ENCODE measurements at places on chromosomes 7 and 10. TPM values are rescaled to one million over a fixed set of nuclear protein-coding genes. Genes with fewer than 3 reads are reported as not detected.
A peak's percentile ranks its signal among the peaks of the same experiment; 100 is the strongest.

HOXA6 gene
- total RNA-seq: 15.8 TPM

DNA sequence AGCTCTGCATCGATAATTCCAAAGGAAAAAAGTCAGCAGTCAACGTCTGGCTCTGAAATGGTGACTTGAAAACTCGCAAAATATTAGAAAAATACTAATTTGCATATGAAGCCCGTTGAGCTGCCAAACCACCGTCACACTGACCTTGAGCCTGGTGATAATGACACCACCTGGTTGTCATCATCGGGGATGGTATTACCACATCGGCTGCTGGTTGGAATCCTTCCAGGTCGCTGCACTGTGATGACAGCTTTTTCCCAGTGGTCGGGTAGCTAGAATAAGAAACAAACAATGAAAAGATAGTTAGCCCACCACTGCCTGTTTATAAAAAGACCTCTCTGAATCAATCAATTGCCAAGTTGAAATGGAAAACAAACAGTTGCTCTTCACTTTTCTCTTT is 41.6 kb downstream of the LAMB1 start:
- no peak for DNase-seq

- DNase-seq: no peak
Measured at GRCh38 chr7:140084972-140085371, 22.2 kb upstream of the PARP12 start.

GPR26 gene
- not detected for total RNA-seq

TAF5 gene
- 4.7 TPM for total RNA-seq

ABCB1 gene
- total RNA-seq: 21.0 TPM

DNA sequence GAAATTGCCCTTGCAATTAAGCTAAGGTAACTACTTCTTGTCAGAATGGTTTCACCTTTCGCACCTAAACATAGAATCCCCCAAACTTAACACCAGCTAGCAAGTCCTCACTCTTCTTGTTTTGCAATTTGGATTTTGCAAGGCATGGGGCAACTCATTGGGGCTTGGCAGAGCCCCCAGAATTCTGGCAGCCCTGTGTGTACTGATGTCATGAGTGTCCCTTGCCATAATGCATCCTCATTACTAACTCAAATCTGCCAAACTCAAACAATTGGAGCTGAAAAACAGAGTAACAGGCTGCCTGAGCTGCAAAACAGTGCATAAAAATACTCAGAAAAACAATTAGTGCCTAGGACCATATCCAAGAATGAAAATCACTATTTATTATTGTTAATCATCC is 7.9 kb upstream of the XPNPEP1 start:
- no peak for DNase-seq

DNA sequence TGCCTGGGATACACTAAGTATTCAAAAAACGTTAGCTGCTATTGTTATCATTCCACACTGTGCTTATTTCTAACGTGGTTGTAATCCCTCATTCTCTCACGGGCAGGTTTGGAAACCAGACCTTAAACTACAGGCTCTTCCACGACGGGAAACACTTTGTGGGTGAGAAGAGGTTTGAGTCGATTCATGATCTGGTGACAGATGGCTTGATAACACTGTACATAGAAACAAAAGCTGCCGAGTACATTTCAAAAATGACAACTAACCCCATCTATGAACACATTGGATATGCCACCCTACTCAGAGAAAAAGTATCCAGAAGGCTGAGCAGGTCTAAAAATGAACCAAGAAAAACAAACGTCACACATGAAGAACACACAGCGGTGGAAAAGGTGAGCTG is 163.2 kb upstream of the PRR15 start:
- DNase-seq: no peak

ZNF488 gene
- total RNA-seq: 0.71 TPM

GRCh38 chr7:128154504-128154903 is 86.6 kb upstream of the LEP start:
- no peak for DNase-seq

- no peak for DNase-seq
Measured at GRCh38 chr10:133114726-133115452, 27.2 kb downstream of the ADGRA1 start.

DNA sequence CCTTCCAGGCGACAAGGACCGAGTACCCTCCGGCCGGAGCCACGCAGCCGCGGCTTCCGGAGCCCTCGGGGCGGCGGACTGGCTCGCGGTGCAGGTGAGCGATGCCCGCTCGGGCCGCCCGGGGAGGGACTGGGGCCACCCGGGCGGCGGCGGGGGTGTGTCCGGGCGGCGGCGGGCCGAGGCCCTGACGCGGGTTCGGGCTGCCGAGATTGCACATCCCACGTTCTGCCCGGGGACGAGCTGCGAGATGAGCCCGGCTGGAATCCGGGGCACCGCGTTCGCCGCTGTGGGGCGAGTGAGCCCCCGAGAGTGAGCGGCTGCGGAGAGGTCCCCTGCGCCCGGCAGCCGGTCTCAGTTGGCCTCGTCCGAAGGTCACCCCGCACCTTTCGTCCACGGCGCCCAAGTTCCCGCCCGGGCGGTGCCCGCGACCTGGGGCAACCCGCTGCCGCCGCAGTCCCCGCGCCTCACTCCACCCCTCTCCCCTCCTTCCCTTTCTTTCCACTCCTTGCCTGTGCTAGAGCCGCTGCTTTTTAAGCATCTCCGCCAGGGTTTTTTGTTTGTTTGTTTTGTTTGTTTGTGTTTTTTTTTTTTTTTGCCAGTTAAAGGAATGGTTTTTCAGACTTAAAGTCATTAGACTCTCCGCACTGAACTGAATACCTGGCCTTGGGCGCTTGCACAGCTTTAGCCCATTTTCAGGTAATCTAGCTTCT is 515 bp downstream of the RALA start:
- peak; percentile 67 for DNase-seq

DNA sequence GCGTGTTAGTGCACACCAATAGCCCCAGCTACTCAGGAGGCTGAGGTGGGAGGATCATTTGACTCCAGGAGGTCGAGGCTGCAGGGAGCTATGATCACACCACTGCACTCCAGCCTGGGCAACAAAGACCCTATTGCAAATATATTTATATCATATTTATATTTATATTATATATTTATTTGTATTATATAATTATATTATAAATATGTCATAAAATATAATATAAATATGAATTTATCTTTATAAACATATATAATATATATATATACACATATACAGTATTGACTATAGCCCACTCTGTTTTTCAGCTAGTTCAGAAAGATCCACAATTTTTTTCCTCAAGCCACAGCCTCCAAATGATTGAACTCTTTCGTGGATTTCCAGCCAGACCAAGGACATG is 45.3 kb upstream of the MYL10 start:
- DNase-seq: no peak

DNA sequence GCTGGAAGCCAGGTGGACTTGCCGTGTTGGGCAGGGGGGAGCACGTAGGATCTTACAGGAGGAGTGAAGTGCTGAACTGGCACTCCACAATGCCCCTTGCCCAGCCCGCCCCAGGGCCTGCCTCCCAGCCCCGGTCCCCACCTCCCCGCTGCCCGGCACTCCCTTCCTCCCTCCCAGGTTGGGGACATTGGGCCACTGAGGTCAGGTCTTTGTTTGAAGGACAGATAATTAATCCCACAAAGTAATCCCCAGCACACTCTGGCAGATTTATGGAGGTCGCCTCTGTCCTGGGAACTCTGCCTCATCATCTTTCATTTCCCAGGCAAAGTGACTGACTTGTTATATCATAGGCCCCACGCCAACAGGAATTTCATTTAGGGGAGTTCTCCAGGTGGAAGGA is 122.8 kb downstream of the C10orf105 start:
- DNase-seq: no peak

DNA sequence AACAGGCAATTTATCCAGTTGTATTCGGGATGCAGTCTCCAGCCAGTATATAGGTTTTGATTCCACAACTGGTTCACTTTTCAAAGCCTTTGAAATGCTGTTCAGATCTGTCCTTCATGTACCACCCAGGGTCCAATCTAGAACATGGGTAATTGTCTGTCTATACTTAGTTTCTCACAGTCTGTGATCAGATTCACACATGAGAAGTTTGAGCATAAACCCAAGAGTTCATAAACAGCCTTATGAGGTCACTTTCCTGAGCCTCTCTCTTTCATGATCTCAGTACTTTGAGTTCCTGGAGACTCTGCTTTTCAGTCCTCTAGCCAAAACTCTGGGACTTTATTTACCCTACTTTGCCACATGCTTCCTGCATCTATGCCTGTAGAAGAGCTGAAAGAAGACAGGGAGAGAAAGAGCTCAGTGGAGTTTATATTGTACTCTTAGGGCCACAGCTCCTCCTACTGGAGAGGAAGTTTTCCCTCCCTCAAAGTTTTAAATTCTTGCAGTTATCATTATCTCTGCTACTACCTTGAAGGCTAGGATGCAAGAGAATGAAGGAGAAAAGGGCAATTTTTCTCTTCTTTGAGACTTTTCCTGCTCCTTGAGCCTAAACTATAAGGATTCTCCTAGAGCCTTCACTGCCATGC is 172.0 kb downstream of the ZEB1 start:
- no peak for DNase-seq

DNA sequence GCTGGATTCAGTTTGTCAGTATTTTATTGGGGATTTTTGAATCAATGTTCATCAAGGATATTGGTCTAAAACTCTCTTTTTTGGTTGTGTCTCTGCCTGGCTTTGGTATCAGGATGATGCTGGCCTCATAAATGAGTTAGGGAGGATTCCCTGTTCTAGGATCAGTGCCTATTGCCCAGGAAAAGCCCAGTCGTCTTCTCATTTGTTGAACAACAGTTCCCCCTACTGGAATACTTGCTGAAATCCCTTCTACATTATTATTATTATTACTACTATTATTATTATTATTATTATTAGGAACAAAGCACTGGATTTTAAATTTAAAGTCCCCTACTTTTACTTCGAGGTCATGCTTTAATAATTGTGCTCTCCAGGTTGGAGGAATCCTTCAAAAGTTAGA is 528.9 kb downstream of the MAGI2 start:
- no peak for DNase-seq

GRCh38 chr10:116113721-116114501 is 159.1 kb downstream of the GFRA1 start:
- DNase-seq: no peak

DNA sequence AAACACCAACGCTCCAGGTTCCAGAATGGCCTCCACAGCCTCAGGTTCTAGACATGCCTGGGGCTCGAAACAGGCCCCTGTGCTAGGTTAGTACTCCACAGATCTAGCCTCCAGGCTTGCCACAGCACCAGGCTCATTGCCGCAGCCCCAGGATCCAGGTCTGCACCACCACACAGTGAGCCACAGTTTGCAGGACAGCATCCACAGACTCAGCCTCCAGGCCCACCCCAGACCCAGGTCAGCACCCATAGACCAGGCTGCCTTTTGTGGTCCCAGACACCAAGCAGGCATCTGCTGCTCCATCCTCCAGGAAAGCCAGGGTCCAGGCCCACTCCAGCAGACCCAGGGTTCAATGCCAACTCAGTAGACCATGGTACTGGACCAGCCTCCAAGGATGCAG is 132.3 kb upstream of the VSTM2A start:
- no peak for DNase-seq

GRCh38 chr7:127447326-127447945 is 54.9 kb upstream of the ZNF800 start:
- DNase-seq: no peak

- no peak for DNase-seq
Measured at GRCh38 chr7:20597339-20597738, 18.1 kb upstream of the ABCB5 start.

GRCh38 chr10:73506491-73506890 is 10.7 kb upstream of the PPP3CB start:
- no peak for DNase-seq

GRCh38 chr7:28700096-28700495 is 258.0 kb downstream of the TRIL start:
- no peak for DNase-seq

GRCh38 chr10:130053561-130053960 is 57.1 kb downstream of the C10orf143 start:
- no peak for DNase-seq

- DNase-seq: no peak
Measured at GRCh38 chr10:11175823-11176243, 158.2 kb downstream of the CELF2 start.

DNA sequence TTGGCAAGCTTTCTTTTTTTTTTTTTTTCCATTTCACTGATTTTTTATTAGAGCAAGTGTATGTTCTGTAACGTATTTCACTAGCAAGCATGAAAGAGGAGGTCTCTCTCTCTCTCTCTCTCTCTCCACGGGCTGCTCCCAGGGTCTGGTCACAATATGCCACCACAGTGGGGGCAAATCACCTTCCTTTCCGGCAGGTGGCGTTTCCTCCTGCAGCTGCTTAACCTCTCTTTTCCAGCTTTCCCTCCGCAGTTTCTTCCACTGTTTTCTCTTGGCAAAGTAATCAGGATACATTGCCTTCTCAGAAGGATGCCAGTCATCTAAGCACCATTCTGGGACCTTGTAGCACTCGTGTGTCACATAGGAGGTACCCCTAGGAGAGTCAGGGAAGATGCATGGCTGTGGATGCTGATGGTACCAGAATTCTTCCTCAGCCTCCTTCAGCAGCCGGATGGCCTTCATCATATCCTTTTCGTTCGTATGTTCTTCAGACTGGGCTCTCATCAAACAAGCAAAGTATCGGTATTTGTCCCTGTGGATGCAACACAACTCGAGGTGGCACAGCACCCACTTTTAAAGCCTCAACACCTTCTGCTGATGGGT is 197.3 kb upstream of the PODXL start:
- DNase-seq: no peak

- DNase-seq: peak; percentile 90
Measured at GRCh38 chr10:80158598-80159127, 26.1 kb downstream of the PLAC9 start.

Measured in sciatic nerve (tissue), 2 donors.